T follicular helper cell (primary cell): ENCODE measurements at places on chromosomes 5 and 9.

- DNase-seq: no peak
Measured at GRCh38 chr9:92680166-92681119, 10.5 kb upstream of the IPPK start.

DNA sequence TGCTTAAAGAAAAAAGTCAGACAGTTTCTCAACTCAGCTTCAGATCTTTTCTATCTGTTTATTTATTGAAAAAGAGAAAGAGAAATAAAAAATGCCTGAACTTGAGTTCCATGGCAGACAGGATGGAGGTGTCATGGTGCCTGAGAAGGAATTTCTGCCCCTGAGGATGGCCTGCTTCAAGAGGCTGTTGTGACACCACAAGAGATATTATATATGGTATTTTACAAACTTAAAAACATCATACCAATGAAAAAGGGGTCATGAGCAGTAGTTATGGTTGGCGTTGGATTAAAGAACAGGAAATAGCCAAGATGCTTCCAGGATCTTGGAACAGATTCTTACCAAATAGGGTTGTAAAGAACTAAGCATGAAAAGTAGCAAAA lies 344.6 kb downstream of the GLIS3 start:
- no peak for DNase-seq

- DNase-seq: no peak
Measured at GRCh38 chr9:33687779-33688178, 107.6 kb upstream of the PRSS3 start.

DNA sequence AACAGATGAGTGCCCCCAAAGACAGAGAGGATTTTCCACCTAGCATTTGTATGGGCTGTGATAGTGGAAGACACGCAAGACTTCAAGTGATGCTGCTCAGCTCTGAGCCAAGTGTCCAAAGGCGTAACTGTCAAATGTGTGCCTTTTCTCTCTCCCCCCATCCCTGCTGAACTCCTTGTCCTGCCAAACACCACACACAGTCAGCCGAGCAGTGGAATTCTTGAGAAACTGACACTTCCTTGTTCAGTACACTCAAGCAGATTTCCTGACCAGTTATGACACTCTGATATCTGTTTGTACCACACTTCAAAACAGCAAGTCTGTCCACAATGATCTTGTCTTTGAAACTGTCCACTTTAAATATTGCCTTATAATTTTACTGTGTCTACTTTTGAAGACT lies 166.4 kb downstream of the PIK3R1 start:
- no peak for DNase-seq

- DNase-seq: no peak
Measured at GRCh38 chr5:111810112-111810511, 53.1 kb upstream of the NREP start.

DNA sequence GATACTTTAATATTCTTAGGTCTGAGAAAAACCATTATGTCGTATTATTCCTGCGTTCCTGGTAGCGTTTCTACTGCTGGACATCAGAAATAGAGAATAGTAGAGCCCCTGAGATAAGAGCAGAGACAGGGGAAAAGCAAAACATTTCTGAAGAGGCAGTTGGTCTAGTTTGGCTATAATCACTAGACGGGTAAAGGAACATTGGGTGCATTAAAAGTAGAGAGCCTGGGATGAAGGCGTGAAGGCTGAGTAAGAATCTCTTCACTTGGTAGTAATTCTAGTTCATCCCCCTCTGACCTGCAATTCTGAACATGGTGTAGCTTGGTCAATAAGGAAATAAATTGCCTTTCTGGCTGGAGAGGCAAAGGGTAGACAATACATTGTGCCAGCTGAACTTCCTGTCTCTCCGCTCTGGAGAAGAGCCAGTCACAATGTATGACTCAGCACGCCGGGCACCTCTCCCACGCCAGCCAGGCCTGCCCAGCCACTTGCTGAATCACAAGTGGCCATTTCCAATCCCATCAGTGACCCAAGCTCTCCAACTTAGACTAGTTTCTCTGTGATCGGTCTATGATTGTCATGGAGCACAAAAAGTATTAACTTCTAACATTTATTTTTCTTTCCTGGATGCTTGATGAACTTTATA lies 75.4 kb downstream of the STK32A start:
- DNase-seq: no peak

GRCh38 chr5:157451806-157452205 lies 8.2 kb upstream of the NIPAL4 start:
- DNase-seq: no peak

- DNase-seq: no peak
Measured at GRCh38 chr5:18314192-18314778, 680.0 kb downstream of the TAF11L14 start.

- DNase-seq: no peak
Measured at GRCh38 chr9:2072752-2073405, 57.7 kb downstream of the SMARCA2 start.

DNA sequence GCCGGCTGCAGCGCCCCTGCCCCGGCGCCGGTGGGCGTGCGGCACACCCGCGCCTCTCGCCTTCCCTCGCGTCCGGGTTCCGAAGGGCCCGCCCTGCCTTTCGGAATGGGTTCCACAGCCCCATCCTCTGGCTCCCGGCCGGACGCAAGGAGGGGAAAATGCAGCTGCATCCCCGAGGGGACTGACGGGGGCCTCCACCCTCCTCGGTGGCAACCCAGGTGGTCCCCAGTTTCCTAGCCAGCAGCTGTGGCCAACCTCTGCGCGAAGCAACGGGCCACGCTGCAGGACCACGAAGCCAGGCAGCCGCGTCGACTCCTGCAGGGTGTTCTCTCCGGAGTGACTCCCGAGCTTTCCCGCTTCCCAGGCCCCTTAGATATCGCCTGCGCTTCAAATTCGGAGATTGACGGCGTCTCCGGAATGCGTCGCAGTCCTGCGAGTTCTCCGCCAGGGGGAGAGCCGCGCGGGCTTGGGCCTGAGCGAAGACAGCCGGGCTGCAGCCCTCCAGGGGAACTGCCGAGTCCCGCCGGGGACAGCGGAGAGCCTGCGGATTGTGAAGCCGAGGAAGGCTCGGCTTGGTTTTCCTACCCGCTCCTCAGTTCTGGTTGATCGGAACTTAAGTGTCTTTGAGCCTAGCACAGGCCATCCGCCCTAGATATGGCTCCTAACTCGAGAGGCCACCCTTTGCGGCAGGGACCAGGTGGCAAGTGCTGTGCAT lies 582 bp upstream of the APBA1 start:
- peak; percentile 60 for DNase-seq

- DNase-seq: no peak
Measured at GRCh38 chr9:76905791-76906646, at the start of gene PRUNE2. PRUNE2 (minus strand) TSS chr9:76906114; CDS start chr9:76905963, 151 bp downstream.

DNA sequence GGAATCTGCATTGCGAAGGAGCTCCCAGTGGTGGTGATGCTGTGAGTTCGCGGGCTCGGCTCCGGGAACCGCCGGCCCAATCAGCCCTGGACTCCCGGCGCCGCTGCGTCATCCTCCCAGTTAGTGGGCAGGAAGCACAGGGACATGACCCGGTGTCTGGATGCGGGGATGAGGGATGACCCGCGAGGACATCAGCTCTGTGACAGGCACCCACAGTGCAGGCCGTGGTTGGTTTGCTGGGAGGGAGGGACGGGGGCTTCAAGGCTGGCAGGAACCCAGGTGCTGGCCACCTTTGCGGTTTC lies 996 bp downstream of the NXNL2 start:
- DNase-seq: no peak

DNA sequence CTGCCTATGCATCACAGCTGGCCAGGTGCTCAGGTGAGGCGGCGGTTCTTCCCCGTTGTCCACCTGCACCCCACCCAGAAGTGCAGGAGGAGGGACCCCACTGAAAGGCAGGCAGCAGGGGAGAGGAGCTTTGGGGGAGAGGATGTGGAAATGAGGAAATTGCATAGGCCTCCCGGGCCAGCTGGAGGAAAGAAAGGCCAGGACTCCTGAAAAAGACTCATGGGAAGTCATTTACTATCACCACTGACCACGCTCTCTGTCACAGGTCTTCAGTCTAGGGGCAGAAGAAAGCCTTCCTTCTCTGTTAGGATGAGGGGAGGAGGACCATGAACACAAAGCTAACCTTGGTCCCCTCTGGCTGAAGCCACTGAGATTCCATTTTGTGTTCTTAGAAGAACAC lies 28.1 kb downstream of the KCNMB1 start:
- DNase-seq: no peak

- DNase-seq: no peak
Measured at GRCh38 chr9:98584059-98584458, 124.7 kb downstream of the GABBR2 start.

GRCh38 chr9:1098551-1098950 lies 48.4 kb downstream of the DMRT2 start:
- DNase-seq: no peak

GRCh38 chr5:9547122-9547947 lies 1.5 kb upstream of the SEMA5A start:
- DNase-seq: no peak

- no peak for DNase-seq
Measured at GRCh38 chr9:136259517-136259813, 13.9 kb upstream of the QSOX2 start.

DNA sequence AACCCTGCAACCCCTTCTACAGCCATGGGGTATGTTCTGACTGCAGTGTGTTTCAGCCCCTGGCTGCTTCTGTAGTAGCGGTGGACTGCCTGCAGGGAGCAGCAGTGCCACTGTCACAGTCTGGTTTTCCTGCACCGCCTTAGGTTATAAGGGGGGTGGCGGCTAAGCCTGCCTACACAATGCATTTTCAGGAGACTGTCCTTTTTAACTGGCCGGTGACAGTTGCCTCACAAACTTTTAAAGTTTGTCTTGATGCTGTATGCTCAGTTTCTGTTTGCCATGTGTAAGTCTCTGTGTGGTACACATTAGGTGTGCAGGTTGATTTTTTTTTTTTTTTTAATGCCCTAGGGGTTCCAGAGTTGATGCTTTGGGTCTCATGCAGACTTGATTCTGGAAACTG lies 53.0 kb downstream of the NUP214 start:
- peak; percentile 62 for DNase-seq

GRCh38 chr9:121455527-121456239 lies 44.0 kb downstream of the GGTA1 start:
- DNase-seq: no peak

DNA sequence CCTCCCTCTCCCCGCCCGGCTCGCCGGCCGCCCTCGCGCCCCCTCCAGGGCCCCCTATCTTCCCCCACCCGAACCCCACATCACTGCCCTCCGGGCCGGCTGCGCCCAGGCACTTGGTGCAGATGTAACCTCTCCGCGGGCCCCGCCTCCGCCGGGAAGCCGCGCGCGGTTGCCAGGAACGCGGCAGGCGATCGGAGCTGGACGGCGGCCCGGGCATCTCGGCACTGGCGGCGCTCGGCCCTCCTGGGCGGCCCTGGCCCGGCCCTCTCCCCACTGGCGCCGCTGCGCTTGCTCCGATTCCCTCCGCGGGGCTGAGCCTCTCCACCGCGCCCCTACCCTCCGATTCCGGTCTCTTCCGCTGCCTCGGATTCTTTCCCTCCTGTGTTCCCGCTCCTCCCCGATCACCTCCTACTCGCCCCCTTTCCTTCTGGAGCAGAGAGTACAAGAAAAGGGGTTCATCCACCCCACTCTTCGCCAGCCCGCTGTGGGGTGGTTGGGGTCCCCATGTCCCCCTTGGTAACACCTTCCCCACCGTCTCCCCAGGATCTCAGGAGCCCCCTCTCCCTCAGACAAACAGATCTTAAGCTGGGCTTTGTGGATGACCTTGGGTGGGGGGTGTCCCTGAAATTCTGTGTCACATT lies 70.6 kb downstream of the C9orf50 start:
- no peak for DNase-seq

- no peak for DNase-seq
Measured at GRCh38 chr5:126613941-126614592, 13.3 kb downstream of the PHAX start.
